Left ventricle myocardium superior (tissue), 1 donor: ENCODE measurements at places on chromosomes 13 and 19.

DNA sequence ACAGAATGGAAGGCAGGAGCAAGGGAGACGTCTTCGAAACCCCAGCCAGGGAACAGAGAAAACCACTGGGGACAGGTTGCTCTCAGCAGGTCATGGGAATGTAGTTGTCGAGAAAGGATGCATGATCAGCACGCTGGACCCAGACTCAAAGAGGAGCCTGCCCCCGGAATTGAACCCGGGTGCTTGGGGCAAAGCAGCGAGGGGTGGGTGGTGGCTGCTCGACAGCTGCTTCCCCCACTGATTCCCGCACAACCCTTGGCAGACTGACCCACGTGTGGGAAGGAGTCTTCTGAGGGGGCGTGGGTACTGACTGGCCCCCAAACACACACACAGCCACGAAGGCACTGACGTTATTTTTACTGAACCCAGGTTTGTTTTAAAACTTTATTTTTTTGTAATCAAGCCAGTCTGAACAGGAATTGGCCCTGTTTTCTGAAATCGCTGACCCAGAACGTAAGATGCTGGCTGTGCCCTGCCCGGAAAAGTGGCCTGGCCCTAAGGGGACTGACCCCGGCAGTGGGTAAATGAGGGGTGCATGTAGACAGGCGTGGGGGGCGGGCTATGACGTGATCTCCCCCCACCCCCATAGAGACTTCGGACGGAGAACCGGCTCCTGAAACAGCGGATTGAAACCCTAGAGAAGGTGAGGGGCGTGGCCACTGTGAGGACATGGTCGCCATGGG is 18.6 kb downstream of the PRR36 start:
- no peak for DNase-seq

- no peak for DNase-seq
Observed at GRCh38 chr13:43838909-43839308, 40.6 kb downstream of the CCDC122 start.

- DNase-seq: no peak
Observed at GRCh38 chr13:36476661-36477060, 44.4 kb downstream of the CCNA1 start.

GRCh38 chr19:21848706-21849105 is 12.7 kb upstream of the ZNF43 start:
- DNase-seq: no peak

GRCh38 chr13:34591900-34592529 is 350.1 kb upstream of the NBEA start:
- DNase-seq: peak; percentile 53

- no peak for DNase-seq
Observed at GRCh38 chr13:30971575-30971974, 39.1 kb downstream of the TEX26 start.

- DNase-seq: no peak
Observed at GRCh38 chr13:25778808-25779305, 273.0 kb downstream of the SHISA2 start.

- DNase-seq: no peak
Observed at GRCh38 chr19:9498183-9498902, at the start of gene ZNF560. ZNF560 (minus strand) TSS chr19:9498616; CDS start chr19:9475313, 23,303 bp downstream.

GRCh38 chr13:52127378-52127777 is 1.5 kb downstream of the NEK5 start:
- no peak for DNase-seq

DNA sequence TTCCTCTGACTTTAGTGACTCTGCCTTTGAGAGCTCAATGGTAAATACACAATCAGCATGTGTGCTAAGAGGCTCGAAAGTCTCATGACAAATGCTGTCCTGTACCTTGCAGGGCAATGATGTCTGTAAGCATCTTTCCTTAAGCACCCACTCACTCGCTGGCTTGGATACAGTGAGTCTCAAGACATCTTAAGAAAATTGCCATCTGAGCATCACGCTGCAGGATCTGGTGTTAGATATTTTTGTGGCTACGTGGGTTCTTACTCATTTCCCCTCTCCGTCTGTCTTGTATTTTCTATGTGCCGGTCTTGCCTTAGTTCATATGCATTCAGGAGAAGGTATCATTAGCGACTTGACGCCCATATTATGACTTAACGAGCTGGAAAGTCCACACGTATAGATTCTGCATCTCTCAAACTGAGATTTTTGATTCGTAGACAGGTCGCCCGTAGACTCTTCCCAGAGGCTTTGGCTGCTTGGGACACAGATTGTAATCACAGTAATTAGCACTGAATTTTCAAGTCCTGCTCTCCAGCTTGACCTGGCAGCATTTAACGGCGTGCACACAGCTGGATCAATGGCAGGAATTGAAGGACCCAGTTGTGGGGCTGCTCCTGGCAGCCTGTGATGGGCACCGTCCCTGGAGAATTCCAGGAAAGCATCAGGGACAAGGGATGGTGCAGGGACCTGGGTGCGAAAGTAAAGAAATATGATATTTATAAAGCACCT is 231.2 kb downstream of the ZIC5 start:
- DNase-seq: no peak
